ENCODE measurements at places on chromosomes 4 and X. TPM values are rescaled to one million over a fixed set of nuclear protein-coding genes. Genes with fewer than 3 reads are reported as not detected.

DNA sequence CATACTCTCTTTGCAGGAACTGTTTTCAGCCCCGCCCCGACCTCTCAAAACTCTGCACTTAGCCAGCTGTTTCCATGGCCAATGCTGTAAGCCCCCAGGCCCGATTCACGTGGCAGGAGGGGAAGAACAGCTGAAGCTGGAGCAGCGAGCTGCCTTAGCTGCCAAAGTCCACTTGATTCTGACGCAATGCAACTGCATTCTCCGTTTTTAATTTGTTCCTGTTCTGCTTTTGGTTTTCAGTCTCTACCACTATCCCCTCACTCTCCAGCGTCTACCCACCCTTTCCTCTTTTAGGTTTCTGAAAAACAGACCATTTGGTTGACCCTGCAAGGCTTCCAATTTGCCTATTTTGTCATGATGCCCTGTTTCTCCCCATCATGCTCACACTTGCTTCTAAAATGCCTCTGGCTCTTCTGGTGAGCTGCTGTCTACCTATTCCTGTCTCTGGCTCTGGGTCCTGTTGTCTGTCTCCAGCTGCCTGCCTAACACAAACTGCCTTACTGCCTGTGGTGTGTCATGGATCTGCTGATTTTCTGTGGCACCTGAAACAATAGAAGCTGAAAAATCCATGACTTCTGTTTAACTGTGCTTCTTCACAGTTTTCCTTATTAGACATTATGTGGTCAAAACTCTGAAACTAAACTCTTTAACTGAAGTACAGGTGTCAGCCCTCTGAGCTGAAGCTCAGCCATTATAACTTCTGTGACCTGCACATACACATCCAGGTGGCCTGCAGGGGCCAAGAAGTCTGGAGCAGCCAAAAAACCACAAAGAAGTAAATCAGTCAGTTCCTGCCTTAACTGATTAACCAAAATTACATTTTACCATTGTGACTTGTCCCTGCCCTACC is 160.5 kb upstream of the AGTR2 start:
- no peak for DNase-seq

GRCh38 chr4:165493359-165493758 is 114.6 kb downstream of the CPE start:
- peak; percentile 70 for DNase-seq

DNA sequence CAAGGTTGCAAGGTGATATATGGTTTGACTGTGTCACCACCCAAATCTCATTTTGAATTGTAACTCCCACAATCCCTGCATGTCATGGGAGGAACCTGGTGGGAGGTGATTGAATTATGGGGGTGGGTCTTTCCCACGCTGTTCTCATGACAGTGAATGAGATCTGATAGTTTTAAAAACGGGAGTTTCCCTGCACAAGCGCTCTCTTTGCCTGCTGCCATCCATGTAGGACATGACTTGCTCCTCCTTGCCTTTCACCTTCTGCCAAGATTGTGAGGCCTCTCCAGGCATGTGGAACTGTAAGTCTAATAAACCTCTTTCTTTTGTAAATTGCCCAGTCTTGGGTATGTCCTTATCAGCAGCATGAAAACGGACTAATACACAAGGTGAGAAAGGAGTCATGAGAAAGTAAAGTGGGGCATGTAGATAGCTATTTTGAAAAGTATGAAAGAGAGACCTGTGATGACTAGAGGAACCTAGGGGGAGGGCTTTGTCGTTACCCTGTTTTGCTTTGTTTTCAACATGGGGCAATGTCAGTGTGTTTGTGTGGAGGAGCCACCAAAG is 6.3 kb downstream of the ZBTB49 start:
- no peak for DNase-seq

- DNase-seq, result peak; percentile 78
These were observed at the start of gene PRICKLE3 for GRCh38 chrX:49186125-49187027. TSS of gene PRICKLE3 (minus strand) at chrX:49186373. CDS start at chrX:49186297, 76 bp downstream.

Gene FGG
- not detected for total RNA-seq
